ENCODE measurements at places on chromosomes 5 and 9.

DNA sequence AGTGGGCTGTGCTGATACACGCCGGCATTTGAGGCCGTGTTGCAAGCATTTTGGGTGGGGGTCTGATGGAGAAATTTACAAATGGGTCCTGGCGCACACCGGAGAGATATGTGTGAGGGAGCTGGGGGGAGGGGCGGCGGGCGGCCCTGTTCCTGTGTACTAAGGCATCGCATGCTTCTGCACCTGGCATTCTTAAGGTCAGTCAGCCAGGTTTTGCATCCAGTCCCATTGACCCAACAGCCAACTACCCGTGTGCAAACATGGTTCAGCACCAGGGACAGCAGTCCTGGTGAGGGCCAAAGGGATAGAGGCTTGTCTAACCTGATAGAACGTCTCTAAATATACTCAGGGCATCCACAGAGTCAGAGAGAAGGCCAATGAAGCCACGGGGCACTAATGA, 839 bp downstream of the GABRG2 start:
- no peak for DNase-seq

- no peak for DNase-seq
Measured at GRCh38 chr9:95513711-95514110, 3.1 kb downstream of the PTCH1 start.

DNA sequence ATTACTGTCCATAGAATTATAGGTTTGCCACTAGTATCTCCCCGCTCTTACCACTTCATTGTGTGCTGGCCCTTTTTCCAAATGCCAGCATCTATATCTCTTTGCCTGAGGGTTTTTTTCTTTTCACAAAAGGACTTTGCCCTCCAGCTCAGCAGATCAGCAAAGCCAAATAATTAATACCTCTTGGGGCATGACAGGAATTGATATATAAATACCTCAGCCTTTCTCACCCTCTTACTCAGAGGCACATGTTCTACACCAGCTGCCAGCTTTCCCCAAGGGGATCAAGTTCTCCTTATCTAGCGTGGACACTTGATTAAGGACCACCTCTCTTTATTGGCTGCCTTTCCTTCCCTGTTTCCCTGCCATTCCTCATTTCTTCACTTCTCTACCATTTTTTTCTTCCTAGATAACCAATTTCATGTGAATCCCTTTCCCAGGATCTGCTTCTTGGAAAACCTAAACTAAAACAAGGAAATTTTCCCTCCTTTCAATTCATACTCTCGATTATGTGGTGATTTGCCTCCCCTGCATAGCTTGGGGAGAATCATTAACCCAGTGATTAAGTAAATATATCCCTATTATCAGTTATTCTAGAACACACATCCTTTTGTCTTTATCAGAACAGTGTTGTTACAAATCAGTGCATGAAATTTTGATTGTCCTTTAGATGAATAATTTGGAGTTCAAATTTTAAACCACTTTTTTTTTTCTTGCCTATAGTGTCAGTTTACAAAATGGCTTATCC, 6.9 kb upstream of the NUDT12 start:
- DNase-seq, result no peak

DNA sequence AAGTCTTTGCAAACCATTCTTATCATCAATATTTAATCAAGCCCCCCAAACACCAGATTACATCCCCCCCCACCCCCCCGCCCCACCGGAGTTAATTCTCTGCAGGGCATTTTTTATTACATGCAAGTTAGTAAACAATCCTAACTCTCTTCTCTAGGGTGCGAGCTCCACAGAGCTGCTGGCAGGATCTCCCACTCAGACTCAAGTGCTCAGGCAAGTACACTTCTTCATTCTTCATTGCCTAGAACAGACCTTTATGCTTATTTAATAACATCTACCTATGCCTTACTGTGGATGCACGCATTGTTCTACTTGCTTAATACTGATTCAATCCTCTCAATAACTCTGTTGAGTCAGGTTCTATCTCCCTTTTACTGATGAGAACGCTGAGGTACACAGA, 9.9 kb downstream of the SAXO1 start:
- DNase-seq, result no peak

DNA sequence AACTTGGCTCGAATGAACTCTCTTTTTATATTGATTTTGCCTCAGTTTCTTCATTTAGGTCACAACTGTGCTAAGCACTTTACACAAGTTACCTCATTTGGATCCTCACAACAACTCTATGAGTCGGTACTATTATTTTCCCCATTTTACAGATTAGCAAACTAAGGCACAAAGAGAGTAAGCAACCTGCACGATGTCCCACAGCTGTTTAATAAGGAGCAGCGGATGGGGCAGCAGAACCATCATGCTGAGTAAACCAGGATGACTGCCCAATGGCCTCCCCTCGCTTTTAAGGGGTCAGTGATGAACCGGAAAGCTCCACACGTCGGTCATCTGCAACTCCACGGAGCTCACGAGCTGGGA, 607 bp downstream of the PRELID2 start:
- DNase-seq, result no peak

DNA sequence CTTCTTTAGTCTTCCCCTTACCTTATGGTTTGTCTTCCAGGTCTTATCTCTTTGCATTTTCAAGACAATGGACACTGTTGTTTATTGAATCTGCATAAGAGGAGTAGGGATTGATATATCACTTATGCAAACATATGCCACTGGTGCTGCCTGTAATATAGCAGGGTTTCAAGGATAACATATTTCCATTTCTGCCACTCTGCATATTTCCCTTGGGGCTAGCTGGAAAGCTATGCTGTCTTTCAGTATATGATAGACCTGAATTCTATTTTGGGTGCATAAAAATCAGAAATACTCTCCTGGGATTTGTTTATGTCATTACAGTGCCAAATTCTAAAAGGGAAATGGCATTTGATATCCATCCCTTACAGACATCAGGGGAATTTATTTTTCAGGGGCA, 400.2 kb downstream of the TLR4 start:
- no peak for DNase-seq

- DNase-seq, result no peak
Measured at GRCh38 chr9:98656511-98656910, 52.2 kb downstream of the GABBR2 start.

- DNase-seq, result peak; percentile 34
Measured at GRCh38 chr5:80755626-80756025, 100.8 kb upstream of the DHFR start.

- DNase-seq, result no peak
Measured at GRCh38 chr9:26210338-26210851, 532.2 kb upstream of the TUSC1 start.

DNA sequence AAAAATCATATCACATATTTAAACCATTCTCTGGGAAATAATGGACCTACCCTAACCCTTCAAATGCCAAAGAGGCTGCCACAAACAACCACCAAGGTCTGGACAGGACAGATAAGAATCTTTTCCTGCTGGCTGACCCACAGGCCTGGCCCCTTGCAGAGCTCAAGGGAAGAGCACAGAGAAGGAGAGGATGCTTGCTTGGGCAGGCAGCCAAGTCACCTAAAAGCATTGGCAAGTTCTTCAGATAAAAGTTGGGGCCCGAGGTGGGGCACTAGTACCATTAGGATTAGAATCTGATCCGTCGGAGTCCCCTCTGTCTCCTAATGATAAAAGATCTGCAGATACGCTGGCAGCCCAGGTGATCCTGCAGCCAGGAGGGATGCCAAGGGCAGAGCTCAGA, 176.6 kb downstream of the GABBR2 start:
- no peak for DNase-seq

DNA sequence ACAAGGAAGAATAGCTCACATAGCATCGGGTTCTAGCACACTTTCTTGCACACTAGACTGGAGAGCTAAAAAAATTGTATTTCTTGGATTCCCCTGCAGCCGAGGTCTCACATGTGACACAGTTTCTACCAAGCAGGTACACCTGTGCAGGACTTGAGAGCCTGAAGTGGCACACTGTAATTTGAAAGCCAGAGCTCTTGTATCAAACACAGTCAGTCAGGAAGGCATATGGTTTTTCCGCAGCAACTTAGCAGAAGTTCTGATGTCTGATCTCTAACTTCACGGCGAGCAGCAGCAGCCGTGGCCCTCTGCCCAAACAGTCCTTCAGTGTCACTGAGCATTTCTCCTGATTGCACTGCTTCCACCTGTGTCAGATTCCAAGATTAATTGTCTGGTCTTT, 25.5 kb downstream of the TMEM245 start:
- DNase-seq, result no peak

DNA sequence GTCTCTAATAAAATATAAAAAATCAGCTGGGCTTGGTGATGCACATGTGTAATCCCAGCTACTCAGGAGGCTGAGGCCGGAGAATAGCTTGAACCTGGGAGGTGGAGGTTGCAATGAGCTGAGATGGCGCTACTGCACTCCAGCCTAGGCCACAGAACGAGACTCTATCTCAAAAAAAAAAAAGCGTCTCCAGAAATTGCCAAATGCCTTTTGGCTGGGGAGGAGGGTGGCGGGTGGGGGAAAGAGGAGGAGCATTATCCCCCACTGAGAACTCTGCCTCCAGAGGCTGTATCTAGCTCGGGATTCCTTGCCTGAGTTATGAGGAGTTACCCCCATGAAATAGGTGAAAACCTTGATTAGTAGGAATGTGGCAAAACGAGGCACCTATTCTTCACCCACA, 4.8 kb downstream of the ROPN1L start:
- no peak for DNase-seq

GRCh38 chr9:16519001-16519400, 351.5 kb downstream of the BNC2 start:
- no peak for DNase-seq

DNA sequence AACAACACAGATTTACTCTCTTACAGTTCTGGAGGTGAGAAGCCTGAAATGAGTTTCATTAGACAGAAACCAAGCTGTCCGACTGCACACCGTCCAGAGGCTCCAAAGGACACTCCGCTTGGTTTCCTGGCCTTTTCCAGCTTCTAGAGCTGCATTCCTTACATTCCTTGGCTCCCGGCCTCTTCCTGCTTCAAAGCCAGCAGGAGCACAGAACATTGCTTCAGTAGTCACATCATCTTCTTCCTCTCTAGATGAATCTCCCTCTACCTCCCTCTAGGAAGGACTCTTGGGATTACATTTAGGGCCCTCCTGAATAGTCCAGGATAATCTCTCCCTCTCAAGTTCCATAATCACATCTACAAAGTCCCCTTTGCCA, 213.3 kb downstream of the CDK5RAP2 start:
- no peak for DNase-seq

GRCh38 chr5:163565931-163566608, 60.7 kb downstream of the MAT2B start:
- DNase-seq, result peak; percentile 42

- DNase-seq, result no peak
Measured at GRCh38 chr5:45402804-45403455, 293.2 kb downstream of the HCN1 start.

- DNase-seq, result no peak
Measured at GRCh38 chr5:126182971-126183695, 240.1 kb upstream of the GRAMD2B start.

DNA sequence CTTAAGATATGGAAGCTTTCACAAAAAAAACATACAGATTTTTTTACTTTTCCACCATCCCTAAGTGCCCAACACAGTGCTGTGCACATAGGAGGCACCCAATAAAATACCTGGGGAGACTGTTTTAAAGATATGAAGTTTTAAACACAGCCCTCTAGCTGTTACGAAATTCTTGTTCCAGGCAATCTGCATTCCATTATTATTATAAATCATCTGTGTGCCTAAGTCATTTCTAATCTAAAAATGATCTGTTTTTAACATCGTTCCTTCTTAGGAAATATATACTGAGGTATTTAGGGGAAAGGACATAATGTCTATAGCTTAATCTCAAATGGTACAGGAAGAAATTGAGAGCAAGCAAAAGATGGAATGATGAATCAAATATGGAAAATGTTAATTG, 32.7 kb upstream of the ISCA1 start:
- no peak for DNase-seq

GRCh38 chr5:92444888-92445287, 1061.8 kb upstream of the ARRDC3 start:
- DNase-seq, result no peak

GRCh38 chr5:126793097-126793496, 16.2 kb downstream of the LMNB1 start:
- DNase-seq, result no peak
